ENCODE measurements at places on chromosomes 3 and 15.

DNA sequence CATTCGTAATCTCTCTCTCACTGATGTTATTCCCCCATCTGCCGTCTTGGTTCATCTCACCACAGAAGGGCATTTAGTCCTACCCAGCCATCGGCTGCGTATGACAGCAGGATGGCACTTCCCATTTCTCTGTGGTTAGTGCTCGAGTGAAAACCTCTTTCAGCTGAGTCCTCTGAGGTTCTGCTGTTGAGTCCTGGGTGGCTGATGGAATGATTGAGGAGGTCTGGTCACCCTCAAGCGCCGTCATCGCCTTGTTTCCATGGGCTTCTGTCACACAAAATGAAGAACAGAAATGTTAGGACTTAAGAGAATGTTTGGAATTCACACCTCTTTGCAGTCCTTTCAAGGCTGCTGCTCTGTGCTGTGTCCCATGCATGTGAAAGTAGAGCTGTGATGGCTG, 9.4 kb upstream of the SACM1L start:
- DNase-seq: peak; percentile 95

GRCh38 chr15:59298225-59298853, 74.3 kb downstream of the MYO1E start:
- no peak for DNase-seq

- DNase-seq: no peak
These were observed 26.1 kb downstream of the KY start for GRCh38 chr3:134624537-134625287.

GRCh38 chr15:78083687-78084448, 6.4 kb upstream of the TBC1D2B start:
- no peak for DNase-seq

GRCh38 chr15:31366169-31366734, 39.6 kb downstream of the KLF13 start:
- no peak for DNase-seq

DNA sequence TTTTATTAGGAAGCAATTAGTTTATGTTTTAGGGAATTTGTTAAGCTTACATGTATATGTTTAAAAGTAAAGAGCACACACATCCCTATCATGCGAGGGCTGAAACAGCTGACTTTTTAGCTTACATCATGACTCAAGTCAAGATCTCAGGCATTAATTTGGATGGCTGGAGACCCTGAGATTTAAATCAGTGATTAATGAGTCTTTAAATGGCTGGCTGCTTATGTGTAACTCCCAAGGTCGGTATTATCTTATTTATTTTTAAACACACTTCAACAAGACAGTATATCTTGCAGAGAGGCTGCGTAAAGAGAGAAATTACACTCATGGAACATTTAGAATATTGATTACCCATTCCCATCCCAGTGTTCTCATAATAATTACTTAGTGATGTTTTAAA, 169.4 kb downstream of the KBTBD8 start:
- no peak for DNase-seq

DNA sequence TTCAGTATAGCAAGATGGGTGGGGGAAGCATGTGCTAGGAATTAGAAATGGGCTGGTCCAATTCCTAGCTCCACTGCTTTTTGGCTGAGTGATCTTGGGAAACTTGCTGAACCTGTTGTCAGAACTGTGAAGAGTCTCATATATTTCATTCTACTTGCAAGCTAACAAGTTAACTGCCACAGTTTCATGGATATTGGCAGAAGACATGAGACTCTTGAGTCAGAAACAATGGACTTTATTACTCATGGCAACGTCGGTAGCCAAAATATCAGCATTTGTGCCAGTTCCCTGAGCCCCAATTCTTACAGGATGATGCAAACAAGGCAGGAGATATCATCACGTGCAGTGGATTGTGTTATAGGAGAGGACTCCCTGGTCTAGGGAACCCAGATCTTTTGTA, 26.6 kb upstream of the PLAAT1 start:
- DNase-seq: no peak

DNA sequence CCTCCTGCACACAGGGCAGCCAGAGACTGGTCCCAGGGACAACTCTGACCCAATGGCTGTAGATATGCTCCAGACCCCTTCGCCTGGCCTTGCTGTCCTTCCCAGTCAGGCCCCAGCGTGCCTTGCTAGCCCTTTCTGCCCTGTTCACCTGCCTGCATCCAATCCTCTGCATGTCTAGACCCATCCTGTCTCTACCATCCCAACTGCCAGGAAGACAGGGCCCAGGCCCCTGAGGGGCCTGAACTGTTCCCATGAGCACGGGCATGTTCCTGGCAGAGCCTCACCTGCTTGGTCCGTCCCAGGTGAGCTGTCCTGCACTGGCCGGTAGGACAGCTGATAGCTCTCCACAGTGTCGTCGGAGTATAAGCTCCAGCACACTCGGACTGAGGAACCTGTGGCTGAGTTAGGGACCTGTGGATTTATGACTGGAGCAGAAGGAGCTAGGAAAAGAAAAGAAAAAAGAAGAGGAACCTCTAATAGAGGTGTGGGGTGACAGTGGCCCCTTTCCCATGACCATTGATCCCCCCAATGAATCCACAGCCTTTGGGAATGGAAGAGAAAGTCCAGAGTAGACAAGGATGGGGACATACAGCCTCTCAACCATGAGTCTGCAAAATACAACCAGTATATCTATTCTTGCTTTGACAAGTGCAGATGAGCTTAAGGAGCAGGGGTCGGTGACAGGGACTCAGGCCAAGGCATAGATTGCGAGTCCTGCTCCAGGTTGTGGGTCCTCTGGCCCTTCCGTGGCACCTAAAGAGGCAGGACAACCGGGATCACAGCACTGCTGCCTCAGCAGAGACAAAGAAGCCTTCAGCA, 33.9 kb downstream of the FSD2 start:
- no peak for DNase-seq

- DNase-seq: no peak
These were observed 51.8 kb downstream of the RNF111 start for GRCh38 chr15:59039225-59039624.

DNA sequence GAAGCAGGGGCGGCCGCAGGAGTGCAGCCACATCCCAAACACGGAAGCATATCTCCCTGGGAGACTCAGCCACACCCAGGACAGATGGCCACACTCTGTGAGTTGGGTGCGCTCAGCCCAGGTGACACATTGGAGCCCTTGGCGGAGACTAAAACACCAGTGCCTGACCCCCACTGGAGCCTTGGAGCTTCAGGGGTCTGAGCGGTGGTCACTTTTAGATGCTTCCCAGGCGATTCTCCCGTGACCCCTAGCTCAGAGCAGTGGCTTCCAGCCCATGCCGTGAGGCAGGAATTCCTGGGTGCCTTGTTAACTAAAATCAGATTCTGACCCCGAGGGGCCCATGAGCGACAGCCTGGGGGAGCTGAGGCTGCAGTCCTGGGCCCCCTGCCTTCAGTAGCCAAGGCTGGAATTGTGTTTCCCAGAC, 54.5 kb downstream of the PLXNA1 start:
- DNase-seq: no peak

GRCh38 chr3:49015765-49016164, 2.6 kb downstream of the DALRD3 start:
- DNase-seq: no peak

- peak; percentile 49 for DNase-seq
These were observed 7.5 kb downstream of the BMF start for GRCh38 chr15:40100947-40101905.

DNA sequence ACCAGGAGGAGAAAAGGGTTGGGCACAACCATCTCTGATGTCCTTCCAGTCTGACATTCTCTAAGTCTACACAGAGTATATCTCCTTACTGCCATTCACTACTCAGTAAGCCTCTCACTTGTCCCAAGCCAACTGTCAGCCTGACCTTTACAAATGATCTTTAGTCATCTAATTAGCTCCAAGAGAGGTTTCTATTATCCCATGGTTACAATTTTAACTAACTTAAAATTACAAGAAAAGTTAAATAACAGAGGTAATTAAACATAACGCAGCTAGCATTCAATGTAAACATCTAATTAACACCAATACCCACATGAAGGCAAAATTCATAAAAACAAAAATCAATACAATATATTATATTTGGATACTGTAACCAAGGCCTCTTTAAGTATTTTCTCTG, 126.9 kb downstream of the LSAMP start:
- no peak for DNase-seq

DNA sequence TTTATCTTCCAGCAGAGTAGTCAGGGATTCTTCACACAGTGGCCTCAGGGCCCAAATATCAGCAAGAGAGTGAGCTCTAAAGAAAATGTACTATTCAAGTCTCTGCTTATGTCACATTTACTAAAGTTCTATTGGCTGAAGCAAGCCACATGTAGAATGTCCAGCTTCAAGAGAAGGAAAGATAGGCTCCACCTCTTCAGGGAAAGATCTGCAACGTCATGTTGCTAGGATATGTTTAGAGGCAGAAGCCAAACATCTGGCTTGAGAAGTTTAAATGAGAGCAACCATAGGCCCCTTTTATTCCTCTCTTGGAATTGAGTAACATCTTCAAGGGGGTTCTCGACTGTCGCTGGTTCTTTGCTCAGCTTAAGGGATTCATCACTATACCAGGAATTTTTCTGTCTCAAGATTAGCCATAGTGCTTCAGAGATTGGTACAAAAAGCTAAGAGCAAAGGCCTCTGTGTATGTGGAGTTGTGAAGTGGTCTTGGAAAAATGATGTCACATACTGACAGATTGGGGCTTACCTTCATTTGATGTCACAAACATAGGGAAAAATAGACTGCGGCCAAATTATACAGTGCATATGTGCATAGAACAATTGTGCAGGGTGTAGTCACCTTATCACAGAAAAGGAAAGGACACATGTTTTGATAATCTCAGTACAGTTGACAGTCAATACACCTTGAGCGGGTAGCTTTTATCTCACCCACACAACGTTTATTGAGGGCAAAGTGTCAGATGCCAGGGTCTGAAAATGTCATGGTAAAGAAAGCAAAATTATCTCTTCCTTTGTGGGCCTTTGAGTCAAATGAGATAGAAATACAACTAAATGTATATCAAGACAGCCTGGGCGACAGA, 11.3 kb upstream of the THRB start:
- DNase-seq: no peak

DNA sequence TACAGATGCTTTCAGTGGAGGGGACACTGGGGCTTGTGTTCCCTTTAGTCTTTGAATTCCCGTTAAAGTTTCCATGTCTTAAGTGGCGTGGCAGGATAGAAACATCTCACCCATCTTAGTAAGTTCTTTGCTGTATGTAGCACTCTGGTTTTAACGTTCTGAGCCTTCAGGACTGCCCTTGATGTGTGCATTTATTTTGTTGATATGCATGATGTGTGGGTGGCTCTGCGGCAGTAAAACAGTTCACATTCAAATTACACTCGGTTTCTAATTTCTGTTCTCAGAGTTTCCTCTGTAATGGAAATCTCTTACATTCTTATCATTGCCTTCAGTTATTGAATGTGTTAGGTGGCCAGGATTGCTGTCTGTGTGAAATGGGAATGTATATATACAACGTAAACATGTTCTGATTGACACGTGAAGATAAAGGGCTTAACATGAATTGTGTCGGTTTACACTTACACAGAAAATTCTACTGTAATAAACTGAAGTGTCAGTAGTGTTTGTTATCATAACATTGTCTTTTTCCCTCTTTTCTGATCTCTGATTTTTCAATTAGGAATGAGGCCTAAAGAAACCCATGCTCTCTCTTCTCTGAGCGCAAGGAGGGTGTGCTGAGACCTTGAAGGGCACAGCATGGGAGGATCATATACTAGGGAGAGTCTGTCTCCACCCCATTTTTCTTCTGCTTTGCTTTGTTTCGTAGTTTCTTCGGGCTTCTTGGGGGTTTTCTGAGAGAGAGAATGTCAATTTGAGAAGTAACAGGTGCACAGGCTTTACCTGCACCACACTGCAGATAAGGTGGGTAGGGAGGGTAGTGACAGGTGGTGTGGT, 51.5 kb downstream of the IGF1R start:
- DNase-seq: no peak

GRCh38 chr3:25901796-25902195, 111.9 kb downstream of the OXSM start:
- no peak for DNase-seq

- DNase-seq: no peak
These were observed 119.1 kb upstream of the TMC3 start for GRCh38 chr15:81492969-81493645.

DNA sequence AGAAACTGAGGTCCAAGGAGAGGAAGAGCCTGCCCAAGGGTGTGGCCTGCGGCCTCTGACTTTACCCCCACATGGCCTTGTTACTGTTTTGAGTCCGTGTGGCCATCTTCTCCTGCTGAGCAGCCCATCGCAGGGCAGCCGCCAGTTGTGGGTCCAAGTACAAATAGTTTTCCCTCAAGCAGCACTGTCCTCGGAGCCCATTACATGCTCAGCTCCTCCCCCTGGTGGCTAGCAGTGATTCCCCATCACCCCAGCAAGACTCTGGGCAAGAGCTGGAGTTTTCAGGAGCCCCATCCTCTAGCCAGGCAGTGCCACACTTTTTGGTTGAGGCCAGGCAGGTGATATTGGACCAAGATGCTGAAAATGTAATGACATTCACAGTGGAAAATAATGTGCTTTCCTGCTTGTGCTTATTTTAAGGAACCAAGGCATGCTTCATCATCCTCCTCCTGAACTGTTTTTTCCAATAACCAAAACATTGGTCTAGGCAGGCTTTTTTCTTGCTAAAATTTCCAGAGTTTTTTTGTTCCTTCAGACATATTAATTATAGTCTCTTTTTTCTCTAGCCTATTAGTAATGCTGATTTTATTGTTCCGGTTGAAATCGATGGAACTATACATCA, 23.2 kb upstream of the VILL start:
- DNase-seq: peak; percentile 43

DNA sequence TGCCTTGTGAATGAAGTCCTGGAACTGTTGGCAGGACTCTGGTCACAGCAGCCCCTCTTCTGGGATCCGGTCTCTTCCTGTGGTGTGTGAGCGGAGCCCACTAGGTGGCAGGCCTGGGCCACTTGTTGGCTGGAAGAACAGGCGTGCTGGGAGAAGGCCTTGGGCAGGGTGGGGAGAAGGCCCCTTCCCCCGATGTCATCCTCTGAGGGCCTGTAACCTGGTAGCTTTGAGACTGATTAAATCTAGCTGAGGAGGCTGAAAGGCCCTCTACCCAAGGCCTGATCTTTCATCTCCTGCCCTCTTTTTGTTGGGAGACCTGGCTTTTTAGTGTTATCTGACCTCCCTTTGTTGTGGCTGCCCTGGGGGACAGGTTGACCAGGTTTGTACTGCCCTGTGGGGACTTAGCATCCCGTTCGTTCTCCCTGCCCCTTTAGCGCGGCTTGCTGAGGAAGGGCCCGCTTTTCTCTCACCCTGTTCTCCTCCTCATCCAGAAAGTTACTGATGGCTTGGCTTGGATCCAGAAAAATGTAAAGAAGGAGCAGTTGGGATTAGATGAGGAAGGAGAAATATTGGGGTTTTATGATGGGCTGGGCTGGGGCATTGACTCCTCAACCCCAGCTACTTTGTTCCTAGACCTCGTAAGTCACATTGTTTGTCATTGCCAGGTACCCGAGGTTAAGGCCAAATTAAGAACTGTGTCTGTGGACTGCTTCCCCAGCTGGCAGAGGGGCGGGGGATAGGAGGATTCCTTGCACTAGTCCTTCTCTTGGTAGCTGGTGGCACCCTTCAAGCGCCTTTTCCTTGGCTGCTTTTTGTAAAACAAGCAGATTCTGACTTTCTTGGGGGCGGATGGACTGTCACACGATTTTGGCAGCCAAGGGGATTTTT, 48.5 kb downstream of the CHCHD6 start:
- DNase-seq: peak; percentile 51

All from MV-4-11 (cell line).